ENCODE measurements at places on chromosomes 16 and 17.
A peak's percentile ranks its signal among the peaks of the same experiment; 100 is the strongest.

- DNase-seq: peak; percentile 33
These were observed 28.2 kb downstream of the ST3GAL2 start for GRCh38 chr16:70410734-70411133.

- peak; percentile 95 for DNase-seq
These were observed 1.8 kb upstream of the CDRT4 start for GRCh38 chr17:15469260-15469659.

GRCh38 chr16:70646260-70647241, at the start of gene IL34:
Gene IL34 (plus strand): TSS chr16:70646559. CDS start chr16:70646948, 389 bp downstream.
- DNase-seq: peak; percentile 30

GRCh38 chr17:8131844-8132441, 8.0 kb upstream of the HES7 start:
- no peak for DNase-seq

DNA sequence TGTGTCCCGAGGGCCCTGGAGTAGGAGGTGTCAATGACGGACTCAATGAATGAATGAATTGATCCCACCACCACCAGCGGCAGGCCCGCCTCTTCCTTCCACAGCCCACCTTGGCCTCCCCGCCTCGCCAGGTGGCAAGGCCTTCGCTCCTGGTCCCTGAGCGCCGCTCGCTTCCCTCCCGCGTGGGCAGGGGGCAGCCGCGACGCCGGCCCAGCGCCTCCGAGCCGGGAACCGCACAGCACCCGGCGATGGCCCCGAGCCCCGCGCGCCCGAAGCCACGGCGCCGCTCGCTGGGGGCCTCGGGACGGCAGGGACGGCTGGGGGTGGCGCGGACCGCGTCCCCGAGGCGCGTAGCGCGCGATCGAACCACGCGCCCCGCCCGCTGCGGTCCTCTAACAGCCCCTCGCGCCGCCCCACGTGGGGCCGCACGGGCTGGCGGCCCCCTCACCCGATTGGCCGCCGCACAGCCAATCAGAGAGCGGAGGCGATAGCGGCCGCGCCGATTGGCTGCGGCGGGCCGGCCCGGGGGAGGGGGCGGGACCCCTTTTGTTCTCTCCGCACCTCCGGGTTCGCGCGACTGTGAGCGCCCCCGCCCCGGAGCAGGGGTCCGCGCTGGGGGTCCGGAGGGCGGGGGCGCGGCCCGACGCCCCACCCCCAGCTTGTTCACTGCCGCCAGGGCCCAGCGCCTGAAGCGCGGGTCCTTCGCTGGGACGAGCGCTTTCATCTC, 31.4 kb downstream of the ACTG1 start:
- peak; percentile 58 for DNase-seq

GRCh38 chr17:83068641-83069570, 10.5 kb upstream of the METRNL start:
- DNase-seq: no peak

DNA sequence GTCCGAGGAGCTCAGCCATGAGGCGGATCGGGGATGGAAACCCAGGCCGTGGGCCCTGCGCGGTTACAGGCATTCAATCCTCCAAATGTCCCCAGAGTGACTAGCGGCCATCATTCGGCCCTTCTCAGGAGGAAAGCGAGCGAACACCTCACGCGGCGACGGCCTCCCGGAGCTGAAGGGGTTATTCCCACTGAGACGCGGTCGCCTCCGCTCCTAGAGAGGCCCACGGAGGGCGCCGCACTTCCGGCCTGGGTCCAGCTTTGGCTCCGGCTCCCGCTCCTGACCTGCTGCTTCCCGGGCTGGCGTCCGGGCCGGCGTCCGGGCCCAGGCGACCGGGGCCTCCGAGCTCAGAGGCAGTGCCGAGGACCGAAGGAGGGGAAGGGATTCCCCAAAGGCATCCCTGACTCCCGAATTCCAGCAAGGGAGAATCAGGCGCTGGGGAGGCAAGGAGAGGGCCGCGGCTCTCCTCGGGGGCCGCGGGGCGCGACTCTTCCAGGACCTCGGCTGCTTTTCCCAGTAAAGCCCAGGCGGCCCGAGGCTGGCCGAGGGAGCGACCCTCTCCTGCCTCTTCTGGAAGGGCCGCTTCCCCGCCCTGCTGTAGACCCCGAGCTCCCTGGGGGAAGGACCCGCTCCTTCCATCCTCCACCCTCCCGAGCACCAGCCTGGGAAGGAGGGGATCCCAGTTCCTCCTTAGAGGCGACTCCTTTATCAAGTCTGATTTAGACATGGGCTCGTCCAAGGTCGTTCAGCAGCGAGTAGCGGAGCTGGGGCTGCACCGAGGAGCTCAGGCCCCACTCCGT, 18.6 kb upstream of the ZNF629 start:
- DNase-seq: peak; percentile 80

DNA sequence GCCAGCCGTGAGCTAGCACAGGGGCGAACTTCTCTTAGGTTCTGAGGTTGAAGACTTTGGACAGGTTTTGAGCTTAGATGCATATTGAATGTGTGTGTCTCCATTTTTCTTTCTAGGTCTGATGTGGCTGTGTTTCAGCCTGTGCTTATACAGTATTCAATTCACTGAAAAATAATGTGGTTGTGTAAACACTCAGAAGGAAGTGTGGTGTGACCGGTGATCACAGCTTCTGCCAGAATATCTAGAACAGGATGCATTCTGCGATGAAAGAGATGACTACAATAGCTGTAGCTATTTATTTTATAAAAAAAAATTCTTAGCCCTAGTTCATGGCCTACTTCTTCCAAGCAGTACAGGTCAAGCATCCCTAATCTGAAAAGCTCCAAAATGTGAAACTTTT, 64.4 kb downstream of the MAP2K6 start:
- no peak for DNase-seq

- DNase-seq: no peak
These were observed 2.5 kb downstream of the TAX1BP3 start for GRCh38 chr17:3665834-3666233.

- DNase-seq: no peak
These were observed 839 bp downstream of the PLD2 start for GRCh38 chr17:4807605-4808377.

GRCh38 chr17:56325313-56326000, 172.2 kb downstream of the ANKFN1 start:
- DNase-seq: no peak

Measured in fibroblast of lung (primary cell).